ENCODE measurements at places on chromosomes 4 and X. TPM values are rescaled to one million over a fixed set of nuclear protein-coding genes. Genes with fewer than 3 reads are reported as not detected.

DNA sequence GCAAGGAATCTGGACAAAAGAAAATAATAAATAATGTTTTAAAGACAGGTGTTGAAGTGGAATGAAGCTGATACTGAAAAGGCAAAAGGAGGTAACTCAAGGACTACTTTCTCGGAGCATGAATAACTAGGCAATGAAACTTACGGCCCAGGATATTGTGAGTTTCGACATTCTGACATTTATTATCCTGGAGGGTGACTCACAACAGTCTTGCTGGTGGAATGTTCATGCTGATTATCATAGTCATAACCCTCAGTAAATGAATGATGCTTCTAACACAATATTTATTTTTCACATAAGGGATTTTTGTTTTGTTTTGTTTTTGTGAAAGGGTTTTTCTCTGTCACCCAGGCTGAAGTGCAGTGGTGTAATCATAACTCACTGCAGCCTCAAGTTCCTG, 147.0 kb upstream of the HPGD start:
- no peak for DNase-seq

Gene PDZD4
- total RNA-seq, result 0.20 TPM

Gene GPAT3
- 13.9 TPM for total RNA-seq

- DNase-seq, result no peak
Measured at GRCh38 chr4:185344743-185345538, 50.8 kb downstream of the LRP2BP start.

Gene MBNL3
- 1.4 TPM for total RNA-seq

Gene ZMAT1
- 1.2 TPM for total RNA-seq

- DNase-seq, result no peak
Measured at GRCh38 chrX:104282166-104282725, 27.5 kb upstream of the ESX1 start.

- DNase-seq, result no peak
Measured at GRCh38 chrX:29762006-29762405, 453.4 kb upstream of the MAGEB2 start.

GRCh38 chr4:100852326-100852725, 334.5 kb upstream of the EMCN start:
- DNase-seq, result no peak

Gene RAI2
- total RNA-seq, result 0.13 TPM

DNA sequence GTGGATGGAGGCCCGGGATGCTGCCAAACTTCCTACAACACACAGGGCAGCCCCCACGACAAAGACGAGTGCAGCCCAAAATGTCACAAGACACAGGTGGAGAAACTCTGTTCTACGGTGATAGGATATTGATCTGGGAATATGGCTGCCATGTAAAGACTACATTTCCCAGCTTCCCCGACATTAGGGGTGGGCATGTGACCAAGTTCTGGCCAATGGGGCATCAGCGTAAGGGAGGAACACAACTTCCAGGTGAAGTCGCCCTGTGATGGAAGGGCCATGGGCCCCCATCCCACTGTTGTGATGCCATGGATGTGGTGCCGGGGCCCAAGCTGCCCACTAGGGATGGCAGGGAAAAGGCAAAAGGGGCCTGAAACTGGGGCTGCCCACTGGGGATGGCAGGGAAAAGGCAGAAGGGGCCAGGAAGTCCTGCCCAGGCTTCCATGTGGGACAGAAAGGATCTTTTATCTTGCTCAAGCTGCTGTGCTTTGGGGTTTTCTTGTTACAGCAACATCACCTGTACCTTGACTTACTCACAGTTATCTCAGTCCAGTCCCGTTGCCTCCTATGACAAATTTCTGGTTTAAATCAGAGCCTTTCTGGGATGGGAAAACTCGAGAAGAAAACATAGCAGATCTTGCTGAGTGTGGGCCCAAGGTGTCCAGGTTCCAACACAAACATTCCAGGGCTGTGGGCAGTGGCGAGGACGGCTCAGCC, 9.7 kb upstream of the ADRA2C start:
- DNase-seq, result no peak

- DNase-seq, result no peak
Measured at GRCh38 chrX:19017271-19017670, 33.4 kb upstream of the PHKA2 start.

Gene MAGEA6
- not detected for total RNA-seq

DNA sequence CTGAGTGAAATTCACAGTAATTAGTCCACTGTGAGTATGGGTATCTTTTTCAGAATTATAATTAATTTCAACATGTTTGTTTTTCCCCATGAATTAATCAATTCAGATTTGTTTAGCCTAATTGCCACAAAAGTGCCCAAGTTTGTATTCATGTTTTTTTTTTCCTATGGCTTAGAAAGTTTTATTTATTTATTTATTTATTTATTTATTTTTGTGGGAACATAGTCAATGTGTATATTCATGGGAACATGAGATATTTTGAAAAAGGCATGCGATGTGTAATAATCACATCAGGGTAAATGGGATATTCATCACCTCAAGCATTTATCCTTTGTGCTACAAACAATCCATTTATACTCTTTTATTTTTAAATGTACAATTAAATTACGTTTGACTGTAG, 475.3 kb downstream of the ADGRL3 start:
- DNase-seq, result no peak

Gene APLN
- total RNA-seq, result 224 TPM

- no peak for DNase-seq
Measured at GRCh38 chr4:2059046-2059725, at the start of gene NAT8L. Gene NAT8L, plus strand, starts transcription at chr4:2059327. Its CDS starts 185 bp downstream, at chr4:2059512.

GRCh38 chr4:101141230-101141629, 206.1 kb downstream of the PPP3CA start:
- no peak for DNase-seq

Gene CENPI
- 44.7 TPM for total RNA-seq

DNA sequence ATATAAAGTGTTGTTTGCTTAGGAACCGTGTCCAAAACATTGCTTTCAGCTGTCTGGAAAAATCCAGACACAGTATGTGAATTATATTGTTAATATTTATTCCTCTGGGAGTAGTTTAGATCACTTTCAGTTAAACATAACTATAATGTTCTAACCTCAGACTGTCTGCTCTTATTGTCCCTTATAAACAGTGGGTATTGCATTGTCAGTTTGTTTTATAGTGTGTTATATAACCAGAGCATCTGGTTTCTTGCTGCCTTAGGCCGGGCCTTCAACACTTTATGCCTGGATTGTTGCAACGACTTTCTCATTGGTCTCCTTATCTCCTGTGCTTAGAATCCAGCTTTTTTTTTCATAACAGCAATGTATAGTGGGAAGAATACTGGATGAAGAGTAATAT, 26.4 kb downstream of the ATG4A start:
- DNase-seq, result no peak

- no peak for DNase-seq
Measured at GRCh38 chr4:2696423-2696822, 59.7 kb downstream of the TNIP2 start.

- no peak for DNase-seq
Measured at GRCh38 chr4:7556558-7556957, 121.8 kb upstream of the PSAPL1 start.

GRCh38 chr4:168723020-168723419, 226.2 kb downstream of the PALLD start:
- DNase-seq, result no peak

DNA sequence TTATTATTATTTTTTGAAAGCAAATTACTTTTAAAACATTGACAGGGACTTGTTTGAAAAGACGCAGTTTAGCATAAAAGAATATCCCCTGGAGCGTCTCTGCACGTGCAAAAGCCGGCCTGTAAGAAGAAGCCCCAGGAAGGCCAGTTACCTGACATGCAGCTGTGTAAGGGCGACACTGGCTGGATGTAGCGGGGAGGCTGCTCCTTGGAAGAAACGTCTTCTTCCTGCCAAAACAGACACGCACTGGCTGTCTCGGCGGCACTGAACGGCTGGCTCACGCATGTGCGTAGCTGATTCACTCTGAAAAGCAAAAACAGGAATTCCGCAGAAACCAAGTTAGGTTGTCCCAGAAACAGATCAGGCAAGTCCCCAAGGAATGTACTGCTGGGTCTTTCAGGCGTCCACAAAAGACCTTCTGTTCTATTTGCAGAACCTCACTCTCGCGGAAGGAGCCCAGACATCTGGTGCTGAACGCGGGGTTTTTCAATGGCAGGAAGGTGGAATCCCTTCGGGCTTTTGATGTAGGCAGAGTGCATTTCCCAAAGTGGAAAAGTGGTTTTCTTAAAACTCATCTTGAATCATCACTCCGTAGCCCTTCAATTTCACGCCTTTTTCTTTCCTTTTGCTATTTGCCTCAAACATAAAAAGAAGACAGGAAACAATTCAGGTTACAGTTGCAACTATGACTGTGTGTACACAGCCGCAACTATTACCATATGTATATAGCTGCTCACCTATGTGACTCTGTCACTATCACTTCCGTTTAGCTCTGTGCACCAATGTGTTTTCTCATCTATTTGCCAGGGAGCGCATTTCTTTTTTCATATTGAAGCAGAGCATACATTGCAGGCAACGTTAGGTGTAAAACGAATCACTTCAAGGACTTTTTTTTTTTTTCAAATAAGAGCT, 38.1 kb upstream of the ARSH start:
- DNase-seq, result no peak

Gene SNX12
- 92.9 TPM for total RNA-seq

GRCh38 chrX:40729598-40730584, 5.5 kb downstream of the MED14 start:
- no peak for DNase-seq

- DNase-seq, result no peak
Measured at GRCh38 chr4:38065176-38065575, 105.0 kb downstream of the PTTG2 start.

- no peak for DNase-seq
Measured at GRCh38 chrX:53642337-53642736, 44.2 kb downstream of the HUWE1 start.

GRCh38 chr4:8614365-8615193, 22.0 kb downstream of the CPZ start:
- no peak for DNase-seq

DNA sequence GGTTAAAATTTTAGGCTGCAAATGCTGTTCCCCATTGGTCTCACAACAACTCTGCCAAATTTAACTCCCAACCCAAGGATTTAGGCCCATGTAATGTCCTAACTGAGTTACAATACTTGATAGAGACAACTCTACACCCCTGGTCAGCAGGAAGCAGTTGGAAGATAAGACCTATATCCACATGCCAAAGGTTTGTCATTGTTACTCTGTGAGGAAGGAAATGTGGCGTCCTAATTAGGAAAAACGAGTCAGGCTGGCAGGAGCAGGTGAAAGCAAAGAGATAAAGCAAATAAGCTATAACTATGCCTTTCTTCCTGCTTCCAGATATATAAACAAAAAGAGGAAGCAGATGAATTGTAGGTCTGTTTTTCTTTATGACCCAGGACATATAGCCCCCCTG, 69.1 kb downstream of the SPIN4 start:
- no peak for DNase-seq

- no peak for DNase-seq
Measured at GRCh38 chr4:2271279-2272025, 9.5 kb upstream of the MXD4 start.

GRCh38 chr4:120037411-120037810, 29.2 kb downstream of the MAD2L1 start:
- no peak for DNase-seq

GRCh38 chr4:150682126-150682525, 100.2 kb downstream of the MAB21L2 start:
- no peak for DNase-seq

- DNase-seq, result no peak
Measured at GRCh38 chrX:12434493-12434892, 296.2 kb downstream of the FRMPD4 start.

Gene NUP62CL
- 0.20 TPM for total RNA-seq

- DNase-seq, result no peak
Measured at GRCh38 chrX:118502161-118502789, 6.7 kb downstream of the DOCK11 start.

Measured in pulmonary artery endothelial cell (primary cell).